GM12864 (cell line): ENCODE measurements at places on chromosomes 1 and 21.

DNA sequence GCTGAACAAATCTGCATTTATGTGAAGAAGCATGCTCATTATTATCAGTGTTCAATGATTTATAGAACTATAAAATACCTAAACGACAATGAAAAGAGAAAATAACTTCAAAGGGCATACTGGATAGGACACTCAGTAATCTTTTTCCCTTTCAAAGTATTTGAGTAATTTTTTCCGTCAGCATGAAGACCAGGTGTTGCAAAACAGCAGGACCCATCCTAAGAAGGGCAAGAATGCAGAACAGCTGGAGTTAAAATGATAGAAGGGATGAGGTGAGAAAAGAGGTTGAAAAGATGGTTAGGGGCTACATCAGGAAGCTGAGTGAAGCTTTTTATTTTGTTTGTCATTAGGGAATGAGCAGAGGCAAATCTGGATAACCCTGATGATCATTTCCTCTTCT, 7.1 kb upstream of the RGS18 start:
- no peak for DNase-seq

DNA sequence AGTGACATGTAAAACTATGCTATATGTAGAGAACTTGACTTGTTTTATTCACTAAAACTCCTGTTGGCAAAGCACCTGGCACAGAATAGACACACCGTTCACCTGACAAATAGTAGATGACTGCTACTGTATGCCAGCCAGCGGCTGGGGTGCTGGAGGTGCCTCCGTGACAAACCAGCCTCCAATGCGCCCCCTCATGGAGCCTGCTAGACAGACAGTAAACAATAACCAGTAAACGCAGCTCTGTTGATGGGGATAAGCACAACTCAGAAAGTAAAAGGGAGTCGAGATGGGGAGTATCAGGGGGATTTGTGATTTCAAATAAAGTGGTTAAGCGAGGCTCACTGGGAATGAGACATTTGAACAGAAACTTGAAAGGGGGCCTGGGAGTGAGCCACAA, 107.2 kb downstream of the PRDM2 start:
- no peak for DNase-seq

- DNase-seq = no peak
Measured at GRCh38 chr1:40143891-40144575, 17.2 kb upstream of the RLF start.

DNA sequence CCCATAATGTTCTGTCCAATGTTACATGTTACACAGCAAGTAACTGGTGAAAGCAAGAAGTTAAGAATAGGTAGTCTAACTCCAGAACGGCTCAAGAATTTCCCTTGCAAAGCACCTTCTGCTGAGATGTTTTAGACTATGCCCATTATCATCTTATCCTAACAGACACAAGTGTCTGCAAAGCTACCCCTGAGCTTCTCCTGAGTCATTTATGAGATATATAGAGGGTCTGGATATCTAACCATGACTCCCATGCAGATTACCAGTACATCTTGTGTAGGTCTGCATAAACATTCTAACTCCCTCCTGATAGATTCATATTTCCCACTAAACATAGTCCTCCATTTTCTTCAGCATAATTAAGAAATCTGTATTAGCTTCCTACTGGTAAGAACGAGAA, 171.7 kb downstream of the COQ8A start:
- no peak for DNase-seq

GRCh38 chr1:98870959-98871903, 133.4 kb downstream of the PLPPR5 start:
- peak; percentile 25 for DNase-seq

- peak; percentile 7 for DNase-seq
Measured at GRCh38 chr1:67535474-67535873, 105.3 kb upstream of the SERBP1 start.

DNA sequence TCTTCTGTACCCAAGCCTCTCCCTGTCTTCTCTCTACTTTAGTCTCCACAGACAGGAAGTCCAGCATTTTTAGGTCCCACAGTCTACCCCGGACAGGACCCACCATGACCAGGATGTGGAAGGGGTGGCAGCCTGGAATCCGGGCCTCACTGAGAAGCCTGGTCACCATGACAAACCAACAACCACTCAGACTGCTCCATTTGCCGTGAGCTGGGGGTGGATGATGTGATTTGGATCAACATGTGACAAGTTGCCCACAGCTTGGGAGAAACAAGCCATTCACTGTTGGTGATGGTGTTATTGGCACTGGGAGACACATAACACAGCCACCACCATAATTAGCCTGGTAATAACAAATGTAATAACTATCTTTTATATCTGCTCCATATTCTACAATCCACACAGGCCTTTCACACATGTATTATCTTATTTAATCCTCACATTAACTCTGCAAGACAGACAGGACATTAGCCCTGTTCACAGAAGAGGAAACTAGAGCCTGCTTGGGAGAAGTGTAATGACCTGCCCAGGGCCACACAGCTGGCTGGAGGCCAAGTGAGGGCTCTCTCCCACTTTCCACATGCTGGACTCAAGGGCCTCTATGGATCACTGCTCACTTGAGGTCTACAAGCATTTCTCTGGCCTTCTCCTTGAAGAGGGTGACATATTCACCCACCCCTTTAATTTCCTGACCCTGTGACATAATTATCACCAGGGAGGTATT, 22.9 kb downstream of the MEF2D start:
- no peak for DNase-seq

GRCh38 chr1:236301958-236302335, 20.2 kb upstream of the ERO1B start:
- no peak for DNase-seq

DNA sequence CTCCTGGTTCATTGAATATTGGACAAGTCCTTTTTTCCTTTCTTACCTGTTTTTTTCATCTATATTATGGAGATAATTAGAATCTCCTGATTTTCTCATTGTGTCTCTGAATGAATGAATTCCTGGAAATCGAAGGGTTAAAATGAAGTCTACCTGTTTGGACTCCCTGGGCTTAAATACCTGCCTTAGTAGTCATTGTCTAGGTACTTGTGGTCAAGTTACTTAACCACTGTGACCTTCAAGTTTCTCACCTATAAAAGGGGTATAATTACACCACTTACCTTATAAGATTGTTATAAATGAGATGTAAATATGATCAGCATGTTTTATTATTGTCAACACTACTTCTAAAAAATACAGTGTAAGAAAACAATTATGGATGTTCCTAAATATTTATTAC, 9.0 kb upstream of the TBX19 start:
- DNase-seq = no peak

DNA sequence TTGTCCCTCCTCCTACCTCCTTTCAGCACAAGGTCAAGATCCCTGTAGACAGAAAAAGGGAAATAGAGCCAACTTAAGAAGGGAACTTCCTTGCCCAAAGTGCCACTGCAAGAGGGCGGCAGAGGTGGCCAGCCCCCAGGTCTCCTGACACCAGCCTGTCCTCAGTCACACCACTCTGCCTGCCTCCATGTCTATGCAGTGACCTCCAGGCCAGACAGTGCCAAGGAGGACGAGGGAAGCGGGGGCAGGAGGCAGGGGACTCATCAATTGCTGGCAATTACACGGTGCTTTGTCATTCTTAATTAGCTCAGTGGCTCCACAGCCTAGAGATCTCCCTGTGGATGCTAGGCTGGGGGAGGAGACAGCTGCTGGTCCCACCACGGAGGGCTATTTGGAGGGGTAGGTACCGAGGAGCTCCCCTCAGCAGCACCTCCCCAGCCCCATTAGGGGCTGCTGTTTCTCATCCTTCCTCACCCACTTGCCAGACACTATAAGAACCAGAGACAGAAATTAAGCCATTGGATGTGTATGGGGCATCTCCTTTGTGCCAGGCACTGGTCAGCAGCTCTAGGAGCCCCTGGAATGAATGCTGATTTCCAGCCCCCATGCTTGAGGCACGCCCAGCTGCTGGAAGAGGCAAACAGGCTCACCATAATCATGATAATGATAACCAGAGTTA, 6.1 kb upstream of the LDLRAP1 start:
- no peak for DNase-seq

DNA sequence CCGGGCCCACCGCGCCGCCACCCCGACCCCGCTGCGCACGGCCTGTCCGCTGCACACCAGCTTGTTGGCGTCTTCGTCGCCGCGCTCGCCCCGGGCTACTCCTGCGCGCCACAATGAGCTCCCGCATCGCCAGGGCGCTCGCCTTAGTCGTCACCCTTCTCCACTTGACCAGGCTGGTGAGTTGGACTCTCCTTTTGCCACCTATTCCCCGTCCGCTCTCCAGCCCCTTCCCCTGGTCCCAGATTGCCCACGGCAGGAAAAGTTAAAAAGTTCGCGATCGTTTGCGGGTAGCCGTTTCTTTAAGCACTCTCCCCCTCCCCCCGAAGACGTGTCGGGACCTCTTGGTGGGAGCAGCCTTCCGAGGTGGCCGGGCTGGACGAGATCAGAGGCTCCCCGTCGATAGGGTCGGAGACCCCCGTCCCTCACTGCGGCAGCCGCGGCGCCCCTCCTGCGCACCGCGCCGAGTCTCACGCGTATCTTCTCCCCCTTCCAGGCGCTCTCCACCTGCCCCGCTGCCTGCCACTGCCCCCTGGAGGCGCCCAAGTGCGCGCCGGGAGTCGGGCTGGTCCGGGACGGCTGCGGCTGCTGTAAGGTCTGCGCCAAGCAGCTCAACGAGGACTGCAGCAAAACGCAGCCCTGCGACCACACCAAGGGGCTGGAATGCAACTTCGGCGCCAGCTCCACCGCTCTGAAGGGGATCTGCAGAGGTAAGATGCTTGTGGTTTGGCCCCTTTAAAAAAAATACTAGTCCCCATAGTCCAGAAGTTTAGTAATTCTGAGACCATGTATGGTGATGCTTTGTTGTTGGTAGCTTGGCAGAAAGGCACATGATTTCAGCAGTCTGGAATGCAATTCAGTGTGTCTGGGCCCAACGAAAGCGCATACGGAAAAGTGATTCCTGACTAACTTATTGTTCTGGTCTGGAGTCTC, 576 bp downstream of the CCN1 start:
- no peak for DNase-seq

- no peak for DNase-seq
Measured at GRCh38 chr1:41711581-41711980, 207.1 kb downstream of the HIVEP3 start.

DNA sequence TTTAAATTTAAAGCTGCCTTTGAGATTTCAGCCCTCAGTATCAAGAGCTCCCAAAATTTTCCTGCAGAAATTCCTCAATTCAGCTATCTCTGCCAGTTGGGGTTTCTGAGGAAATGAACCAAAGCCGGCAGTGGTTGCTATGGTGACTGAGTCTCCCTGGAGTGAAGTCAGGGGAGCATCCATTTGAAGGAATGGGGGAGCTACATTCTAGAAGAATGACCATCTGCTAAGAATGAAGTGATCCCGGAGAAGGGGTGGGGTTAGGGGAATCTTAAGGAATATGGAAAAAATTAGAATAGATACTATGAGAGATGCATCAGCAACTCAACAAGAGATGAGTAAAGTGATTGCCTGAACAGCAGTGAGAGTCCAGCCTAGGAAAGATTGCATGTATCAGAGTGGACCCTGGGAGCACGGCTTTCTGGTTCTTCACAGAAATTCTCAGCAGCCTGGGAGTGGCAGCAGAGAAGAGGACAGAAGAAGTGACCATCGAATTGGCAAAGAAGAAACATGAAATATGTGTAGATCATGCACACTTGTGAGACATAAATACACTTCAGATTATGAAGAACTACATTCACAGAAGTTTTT, 94.7 kb downstream of the CHD1L start:
- no peak for DNase-seq

- DNase-seq = no peak
Measured at GRCh38 chr1:61254634-61255357, 172.4 kb downstream of the NFIA start.

DNA sequence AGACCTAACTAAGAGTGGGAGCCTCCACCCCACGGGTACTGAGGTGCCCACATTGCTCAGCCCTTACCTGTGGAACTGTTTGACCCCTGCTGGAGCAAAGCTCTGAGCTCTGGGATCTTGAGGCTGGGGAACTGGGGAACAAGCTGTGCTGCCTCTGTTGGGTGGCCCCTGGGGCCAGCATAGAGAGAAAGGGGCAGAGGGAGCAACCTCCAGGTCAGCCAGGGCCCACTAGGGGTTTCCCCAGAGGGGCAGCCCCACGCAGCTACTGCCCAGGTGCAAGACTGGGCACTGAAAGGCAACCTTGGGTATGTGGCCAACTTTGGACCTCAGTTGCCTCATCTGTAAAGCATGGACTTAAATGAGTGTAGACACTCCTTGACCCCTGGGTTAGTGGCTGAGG, 23.5 kb upstream of the EPB41 start:
- DNase-seq = no peak

GRCh38 chr1:81509594-81509993, 291.1 kb upstream of the ADGRL2 start:
- DNase-seq = no peak

DNA sequence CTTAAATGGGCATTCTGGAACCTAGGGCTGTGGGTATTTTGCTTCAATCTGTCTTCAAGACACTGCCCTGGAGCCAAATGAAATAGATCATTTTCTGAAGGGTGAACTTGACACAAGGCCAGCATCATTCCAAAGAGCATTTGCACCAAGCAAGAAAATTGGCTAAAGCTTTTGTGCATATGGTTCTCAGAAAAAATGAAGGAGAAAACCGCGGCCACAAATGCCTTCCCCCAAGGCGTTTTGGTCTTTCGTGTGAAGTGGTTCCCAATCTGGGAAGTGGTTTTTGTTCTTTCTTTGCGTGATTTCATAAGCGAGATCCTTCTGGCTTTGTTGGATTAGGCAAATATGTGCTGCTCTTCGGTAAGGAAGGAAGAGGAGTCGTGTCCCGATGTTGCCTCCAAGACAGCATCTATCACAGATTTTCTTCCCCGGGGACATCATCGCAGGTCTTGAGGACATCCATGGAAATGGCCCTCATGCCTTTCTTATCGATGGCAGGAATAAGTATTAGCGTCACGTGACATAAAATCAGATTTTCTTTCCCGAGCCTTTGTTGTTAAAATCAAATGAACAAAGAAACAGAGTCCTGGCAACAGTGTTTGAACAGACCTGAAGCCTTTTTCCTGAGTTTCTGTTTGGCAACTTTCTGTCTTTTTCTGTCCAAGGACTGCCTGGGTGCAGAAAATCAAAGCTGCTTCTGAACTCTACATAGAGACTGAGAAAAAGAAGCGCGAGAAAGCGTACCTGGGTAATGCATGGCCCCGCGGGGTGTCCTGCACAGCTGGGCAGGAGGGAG, 31.0 kb downstream of the ATP5PO start:
- no peak for DNase-seq

- DNase-seq = no peak
Measured at GRCh38 chr1:10727751-10728232, 68.7 kb downstream of the CASZ1 start.

- DNase-seq = peak; percentile 82
Measured at GRCh38 chr1:111203681-111204200, 3.3 kb upstream of the DENND2D start.

DNA sequence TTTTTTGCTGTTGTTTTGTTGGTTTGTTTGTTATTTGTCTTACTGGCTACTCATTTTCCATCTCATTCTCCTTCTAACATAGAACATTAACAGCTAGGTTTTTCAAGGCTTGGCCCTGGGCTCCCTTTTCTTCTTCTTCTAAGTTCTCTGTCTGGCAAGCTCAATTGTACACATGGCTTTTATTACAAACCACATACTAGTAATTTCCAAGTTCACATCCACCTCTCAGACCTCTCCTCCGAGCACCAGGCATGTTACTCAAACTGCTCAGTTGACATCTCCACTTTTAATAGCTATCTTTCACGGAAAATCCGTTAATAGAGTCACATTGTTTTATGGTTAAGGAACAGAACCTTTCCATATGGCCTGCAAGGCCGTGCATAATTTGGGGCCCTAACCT, 736.9 kb upstream of the ADAMTS5 start:
- no peak for DNase-seq
